ENCODE measurements at places on chromosomes 3 and 15.

DNA sequence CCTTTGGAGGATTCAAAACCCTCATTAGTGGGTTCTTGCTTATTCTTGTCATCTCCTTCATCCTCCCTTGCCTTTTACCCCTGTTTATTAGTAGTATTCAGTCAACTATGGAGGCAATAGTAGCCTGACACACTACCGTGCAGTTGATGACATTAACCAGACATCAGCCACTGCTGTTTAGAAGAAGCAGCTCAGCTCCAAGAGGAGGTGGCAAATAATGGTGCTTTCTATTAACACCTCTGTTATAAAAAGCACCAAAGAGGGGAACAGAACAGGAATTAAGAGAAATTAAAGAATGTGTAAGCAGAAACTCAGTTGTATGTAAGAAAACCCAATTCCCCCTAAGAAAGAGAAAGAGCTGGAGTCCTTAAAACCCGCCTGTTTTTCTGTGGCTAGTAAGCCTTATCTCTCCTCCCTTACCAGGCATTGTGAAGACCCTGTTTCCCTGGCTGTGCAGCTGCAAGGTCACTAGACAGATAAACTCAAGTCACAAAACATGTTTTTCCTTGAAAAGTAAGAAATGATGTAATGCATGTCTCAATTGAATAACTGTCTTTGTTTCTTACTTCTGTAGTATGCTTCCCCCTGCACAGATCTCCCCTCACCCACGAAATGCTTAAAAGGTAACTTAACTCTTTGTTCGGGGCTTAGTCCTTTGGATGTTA lies 21.2 kb downstream of the CCR4 start:
- ATAC-seq = no peak

GRCh38 chr15:39627451-39628143 lies 46.7 kb downstream of the THBS1 start:
- ATAC-seq = no peak

DNA sequence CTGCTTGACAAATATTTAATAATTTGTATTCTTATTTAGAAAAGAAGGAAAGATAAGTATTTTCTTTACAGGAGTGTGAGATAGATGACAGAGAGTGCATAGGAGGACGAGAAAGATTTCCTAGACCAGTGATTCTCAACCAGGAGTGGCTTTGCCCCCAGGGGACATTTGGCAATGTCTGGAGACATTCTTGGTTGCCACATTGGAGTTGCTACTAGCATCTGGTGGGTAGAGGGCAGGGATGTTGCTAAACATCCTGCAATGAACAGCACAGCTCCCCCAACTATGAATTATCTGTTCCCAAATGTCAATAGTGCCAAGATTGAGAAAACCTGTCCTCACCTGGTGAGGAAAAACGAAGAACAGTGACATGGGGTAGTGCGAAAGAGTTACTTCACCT lies 30.8 kb upstream of the MINAR1 start:
- no peak for ATAC-seq

DNA sequence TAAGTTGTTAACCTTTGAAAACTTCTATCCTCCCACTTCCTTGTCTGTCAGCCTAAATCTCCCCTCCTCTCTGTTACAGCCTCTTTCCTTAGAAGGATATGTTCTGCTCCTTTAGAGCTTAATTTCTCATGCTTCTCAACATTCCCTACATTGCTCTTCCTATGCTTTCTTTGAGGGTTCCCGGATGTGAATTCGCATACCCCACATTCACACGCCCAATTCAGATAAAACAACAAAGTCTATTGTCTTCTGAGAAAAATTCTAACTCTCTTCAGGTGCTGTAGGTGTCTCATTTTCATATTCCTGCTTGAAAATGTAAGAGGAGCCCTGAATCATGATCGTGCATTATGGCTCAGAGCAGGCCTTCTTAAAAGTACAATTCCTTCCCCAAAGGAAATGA lies 171.8 kb upstream of the DPH6 start:
- ATAC-seq = no peak

- no peak for ATAC-seq
Measured at GRCh38 chr15:89784686-89784960, 8.5 kb downstream of the MESP2 start.

All from activated T-helper 17 cell treated with anti-CD3 and anti-CD28 coated beads, Interleukin-2, amount 50 U/mL, for 72 hours (primary cell).